ENCODE measurements at places on chromosomes 11 and 22.

DNA sequence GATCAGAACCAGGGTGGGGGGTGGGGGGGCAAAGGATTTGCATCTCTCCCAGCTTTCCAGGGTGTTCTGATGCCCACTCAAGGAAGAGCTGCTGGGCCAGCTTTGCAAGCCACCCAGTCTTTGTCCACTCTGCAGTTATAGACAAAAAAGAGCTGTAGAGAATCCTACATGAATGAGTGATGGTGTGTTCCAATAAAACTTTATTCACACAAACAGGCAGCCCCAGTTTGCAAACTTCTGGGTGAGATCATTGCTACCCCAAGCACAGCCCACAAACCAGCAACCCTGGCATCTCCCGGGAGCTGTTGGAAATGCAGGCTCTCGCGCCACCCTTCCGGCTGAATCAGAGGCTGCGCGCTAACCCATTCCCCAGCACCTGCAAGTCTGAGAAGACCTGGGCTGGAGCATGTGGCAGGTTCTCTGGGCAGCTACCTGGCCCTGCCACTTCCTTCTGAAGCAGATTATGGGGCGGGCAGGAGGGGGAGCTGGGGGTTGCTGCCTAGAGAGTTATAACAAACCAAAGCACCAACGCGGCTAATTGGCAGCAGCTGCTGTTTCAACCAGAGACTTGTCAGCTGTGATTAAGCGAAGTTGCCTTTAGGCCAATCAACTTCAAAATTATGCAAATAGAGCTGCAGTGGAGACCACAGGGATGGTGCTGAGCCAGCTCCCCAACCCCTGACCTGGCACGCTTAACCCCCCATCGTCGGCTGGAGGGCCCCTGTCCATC lies 3.8 kb upstream of the SHISAL1 start:
- DNase-seq, result no peak

- no peak for DNase-seq
These were observed 72.9 kb downstream of the PIWIL4 start for GRCh38 chr11:94639901-94640721.

DNA sequence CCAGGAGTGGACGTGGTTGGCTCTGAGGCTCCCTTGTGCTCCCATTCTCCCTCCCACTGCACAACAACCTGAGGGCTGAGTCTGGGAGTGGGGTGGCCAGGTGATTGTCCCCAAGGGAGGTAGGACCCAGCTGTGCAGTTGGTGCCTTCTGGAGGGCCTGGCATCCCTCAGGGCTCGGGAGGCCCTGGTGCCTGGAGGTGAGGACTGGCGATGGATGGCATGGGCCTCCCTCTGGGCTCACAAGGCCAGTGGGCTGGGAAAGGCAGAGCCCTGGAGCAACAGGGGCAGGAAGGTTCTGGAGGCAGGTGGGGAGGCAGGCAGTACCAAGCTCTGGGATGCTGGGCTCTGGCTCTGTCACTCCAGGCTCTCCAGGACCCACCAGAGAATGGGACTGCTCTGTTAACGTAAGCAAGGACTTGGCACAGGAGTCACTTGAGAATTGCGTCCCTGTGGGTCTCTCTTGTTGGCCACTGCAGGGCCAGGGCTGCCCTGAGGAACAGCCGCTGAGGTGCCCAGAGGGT lies 114.2 kb downstream of the KCNQ1OT1 start:
- no peak for DNase-seq

DNA sequence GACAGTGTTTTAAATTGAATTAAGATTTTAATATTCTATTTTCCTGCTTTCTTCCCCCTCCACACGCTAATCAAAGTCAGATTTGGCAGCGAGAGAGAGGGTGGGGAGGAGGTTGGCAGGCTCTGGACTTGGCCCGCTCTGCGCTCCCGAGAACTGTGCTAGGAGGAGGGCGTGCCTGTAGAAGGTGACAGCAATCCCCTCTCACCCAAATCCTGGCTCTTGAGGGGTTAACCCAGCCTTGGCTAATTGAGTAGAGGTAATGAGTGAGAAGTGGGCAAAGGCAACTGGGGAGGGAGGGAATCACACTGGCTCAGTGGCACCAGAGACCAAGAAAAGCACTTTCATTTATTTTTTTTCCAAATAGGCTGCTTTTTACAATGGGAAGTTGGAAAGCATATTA lies 42.2 kb downstream of the BUD13 start:
- DNase-seq, result no peak

DNA sequence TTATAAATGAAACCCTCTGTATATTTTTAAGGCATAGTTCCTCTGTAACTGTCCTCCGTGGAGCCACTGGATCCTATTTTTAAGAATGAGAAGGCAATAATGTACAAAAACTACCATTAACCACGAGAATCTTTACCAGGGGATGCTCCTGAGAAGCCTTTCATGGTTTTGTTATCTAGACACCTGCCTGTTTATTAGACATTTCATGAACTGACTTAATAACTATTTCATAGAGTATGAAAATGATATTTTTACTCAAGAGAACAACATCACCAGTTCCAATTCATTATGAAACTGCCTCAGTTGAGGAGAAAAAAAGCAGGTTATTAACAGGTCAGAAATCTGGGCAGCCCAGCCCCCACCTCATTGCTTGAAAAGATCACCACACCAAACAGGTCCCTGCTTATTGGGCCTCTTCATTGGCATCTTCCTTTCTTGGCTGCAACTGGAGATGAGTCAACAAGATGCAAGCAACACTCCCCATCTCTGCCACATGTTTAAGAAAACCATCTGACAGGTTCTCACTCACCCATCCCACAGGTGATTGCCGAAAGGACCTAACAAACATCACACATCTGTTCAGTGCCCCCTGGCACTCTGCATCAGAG lies 27.8 kb downstream of the ETS1 start:
- DNase-seq, result no peak

GRCh38 chr11:76424379-76424778 lies 20.4 kb upstream of the EMSY start:
- DNase-seq, result no peak

GRCh38 chr11:43493431-43493830 lies 134.7 kb downstream of the TTC17 start:
- no peak for DNase-seq

- no peak for DNase-seq
These were observed 1.6 kb upstream of the DDX10 start for GRCh38 chr11:108663154-108663877.

DNA sequence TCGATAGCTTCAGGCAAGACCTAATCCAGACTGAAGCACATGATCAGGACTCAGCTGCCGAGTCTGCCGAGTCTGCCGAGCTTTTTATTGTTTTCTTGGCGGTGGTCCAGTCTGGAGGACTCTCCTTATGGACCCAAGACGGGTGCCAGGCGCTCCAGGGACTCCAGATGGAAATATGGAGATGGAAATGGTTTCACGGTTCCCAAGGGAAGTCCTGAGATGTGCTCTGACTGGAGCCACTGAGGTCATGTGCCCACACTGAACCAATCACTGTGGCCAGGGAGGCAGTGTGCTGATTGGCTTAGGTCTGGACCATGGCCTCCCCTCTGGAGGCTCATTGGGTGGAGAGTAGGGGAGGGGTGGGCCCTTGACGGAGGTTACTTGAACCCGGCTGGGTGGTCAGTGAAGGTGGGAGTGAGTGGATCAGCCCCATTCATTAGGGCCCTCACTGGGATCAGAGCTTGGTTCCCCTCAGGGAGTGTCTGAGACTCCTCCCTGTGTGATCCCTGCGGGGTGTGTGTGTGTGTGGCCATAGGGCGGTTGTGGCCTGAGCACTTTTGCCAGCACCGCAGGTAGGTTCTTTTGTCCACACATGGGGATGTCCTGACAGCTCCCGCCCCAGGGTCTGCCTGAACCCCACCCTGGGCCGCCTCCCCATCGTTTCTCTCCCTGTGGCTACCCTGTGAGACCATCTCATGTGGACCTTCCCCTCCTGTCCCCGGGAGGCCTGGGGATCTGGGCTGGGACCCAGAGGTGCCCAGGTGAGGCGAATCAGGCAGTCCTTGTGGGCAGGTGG lies 14.0 kb downstream of the RPS6KA4 start:
- no peak for DNase-seq

- DNase-seq, result no peak
These were observed 27.7 kb downstream of the SUSD2 start for GRCh38 chr22:24209016-24209415.

DNA sequence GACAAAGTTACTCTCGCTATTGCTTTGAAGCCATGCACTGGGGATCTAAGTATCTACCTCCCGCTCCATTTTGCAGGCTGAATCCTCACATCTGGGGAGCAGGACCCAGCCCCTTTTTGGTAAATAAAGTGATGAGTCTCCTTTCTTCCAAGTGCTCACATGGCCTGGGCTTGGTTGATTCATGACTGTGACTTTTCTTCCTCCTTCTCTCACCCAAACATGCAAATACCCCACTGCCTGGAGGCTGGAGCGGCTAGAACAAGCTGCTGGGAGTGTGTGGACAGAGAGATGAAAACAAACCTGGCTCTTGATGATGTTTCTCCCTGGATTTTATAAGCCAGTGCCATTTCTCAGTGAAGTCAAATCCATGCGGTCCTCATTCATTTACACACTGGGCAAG lies 72.7 kb downstream of the TRIM29 start:
- no peak for DNase-seq

- DNase-seq, result no peak
These were observed 133.6 kb upstream of the C11orf58 start for GRCh38 chr11:16604794-16605388.

DNA sequence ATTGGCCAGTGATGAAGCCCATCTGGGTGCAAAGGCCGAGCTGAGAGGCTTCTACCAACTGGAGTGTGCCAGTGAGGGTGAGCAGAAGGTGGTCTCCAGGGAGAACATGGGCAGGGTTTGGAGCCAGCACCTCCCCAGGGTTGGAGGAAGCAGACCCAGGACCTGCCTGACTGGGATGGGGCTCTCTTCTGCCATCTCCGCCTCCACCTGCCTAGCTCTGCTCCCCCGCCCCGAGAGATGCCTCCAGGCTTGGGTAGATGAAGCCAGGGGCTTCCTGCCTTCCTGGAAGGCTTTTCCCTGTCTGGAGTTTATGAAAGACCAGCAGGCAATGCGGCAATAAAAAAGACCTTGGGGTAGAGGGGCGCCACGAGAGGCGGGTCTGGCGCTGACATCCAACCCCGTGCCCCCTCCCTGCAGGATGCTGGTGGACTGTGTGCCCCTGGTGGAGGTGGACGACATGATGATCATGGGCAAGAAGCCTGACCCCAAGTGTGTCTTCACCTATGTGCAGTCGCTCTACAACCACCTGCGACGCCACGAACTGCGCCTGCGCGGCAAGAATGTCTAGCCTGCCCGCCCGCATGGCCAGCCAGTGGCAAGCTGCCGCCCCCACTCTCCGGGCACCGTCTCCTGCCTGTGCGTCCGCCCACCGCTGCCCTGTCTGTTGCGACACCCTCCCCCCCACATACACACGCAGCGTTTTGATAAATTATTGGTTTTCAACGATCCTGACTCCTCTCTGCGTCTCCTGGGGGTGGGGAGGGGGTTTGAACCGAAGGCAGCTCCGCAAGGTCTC lies 3.3 kb downstream of the SELENOM start:
- DNase-seq, result no peak

Data from effector CD8-positive, alpha-beta T cell (primary cell).